ENCODE measurements at places on chromosomes 12 and 14.

GRCh38 chr12:130126023-130126432 lies 36.2 kb upstream of the FZD10 start:
- no peak for DNase-seq

DNA sequence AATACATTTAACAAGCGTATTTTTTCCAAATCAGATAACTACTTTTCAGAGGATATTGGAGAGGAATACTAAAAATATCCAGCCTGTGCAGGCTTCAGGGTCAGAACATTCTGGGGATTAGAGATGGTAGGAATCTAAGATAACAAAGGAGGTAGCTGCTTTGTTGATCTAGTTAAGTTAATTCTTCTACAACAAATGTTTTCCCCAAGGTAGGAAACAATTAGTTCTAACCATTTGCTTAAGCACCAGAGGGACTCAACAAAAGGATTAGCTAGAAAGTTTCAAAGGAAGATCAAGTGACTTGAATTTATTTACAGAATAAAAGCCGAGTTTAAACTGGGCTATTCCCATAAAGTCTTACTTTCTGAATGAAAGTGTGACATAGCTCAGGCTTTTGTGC lies 524.2 kb downstream of the TMTC2 start:
- DNase-seq = no peak

DNA sequence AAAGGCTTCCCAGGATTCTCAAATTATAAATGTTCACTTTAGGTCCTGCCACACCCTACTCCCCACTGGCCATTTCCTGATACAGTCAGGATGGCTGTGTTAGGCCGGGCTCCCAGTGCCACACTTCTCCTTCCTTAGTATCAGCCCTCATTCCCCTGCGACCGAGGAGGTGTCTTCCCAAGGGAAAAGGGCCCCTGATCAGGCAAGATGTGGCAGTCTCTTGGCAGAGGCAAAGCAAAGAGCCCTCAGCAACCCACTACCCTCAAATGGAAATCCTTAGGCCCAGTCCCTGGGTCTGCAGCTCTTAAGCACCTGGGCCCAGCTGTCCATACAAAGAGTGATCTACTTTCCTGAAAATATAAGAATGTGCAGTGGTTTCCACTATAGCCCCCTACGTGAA lies 96.5 kb upstream of the VASH1 start:
- DNase-seq = no peak

GRCh38 chr12:54439521-54440255 lies 20.6 kb upstream of the ITGA5 start:
- peak; percentile 34 for DNase-seq

DNA sequence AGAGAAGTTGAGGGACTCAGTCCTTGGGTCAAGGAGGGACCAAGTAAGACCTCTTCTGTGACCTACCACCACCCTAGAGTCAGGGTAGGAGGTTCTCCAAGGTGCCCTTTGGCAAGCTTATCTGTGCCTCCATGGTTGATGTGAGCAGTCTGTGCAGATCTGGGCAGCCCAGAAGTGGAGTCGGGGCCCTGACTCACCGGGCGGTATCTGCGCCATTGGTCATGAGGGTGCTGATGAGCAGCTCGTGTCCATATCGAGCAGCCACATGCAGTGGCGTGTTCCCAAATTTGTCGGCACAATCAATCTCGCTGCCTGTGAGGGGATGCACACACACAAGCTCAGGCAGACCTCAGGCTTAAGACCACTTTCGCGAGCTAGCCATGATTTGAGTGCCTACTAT lies 5.1 kb downstream of the ANKRD52 start:
- DNase-seq = no peak

DNA sequence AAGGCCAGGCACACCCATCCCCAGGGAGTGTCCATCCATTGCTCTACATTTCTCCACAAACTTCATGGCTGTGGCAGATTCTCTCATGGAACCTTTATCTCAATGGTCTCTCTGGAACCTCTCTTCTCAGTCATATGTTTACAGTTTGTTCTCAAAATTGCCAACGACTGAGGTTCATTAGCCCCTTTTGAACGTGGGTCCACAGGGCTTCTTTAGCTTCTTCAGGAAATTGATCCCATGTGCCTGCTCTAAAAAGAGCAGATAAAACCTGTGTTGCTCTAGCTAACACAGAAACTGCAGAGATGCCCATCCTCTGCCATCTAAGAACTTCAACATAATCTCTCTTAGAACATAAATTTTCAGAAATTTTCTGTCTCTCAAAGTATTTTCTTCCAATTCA lies at the start of gene OR6C4:
OR6C4 (plus strand) TSS at position 301 of the 400 bp plus-strand sequence. CDS start 1,625 bp downstream, outside the sequence.
- no peak for DNase-seq

GRCh38 chr14:59677771-59678231 lies 101.2 kb upstream of the CCDC175 start:
- DNase-seq = no peak

- DNase-seq = no peak
Measured at GRCh38 chr12:16076970-16077522, 165.9 kb downstream of the DERA start.

DNA sequence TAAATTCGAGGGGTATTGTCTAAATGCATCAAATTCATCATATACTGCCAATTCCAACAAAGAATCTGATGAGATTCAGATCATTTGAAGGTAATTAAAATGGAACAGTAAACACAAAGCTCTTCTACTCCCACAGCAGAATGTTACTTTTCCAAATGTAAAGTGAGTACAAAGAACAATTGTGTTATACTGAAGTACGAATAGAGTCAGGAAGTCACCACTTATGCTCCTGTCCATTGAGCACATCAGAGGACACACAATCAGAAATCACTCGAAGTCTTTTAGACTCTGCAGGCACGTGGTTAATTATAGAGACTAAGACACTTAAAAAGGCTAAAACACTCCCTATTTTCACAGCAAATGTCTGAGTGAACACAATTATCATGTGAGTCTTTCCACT lies 388.5 kb upstream of the MIS18BP1 start:
- no peak for DNase-seq

DNA sequence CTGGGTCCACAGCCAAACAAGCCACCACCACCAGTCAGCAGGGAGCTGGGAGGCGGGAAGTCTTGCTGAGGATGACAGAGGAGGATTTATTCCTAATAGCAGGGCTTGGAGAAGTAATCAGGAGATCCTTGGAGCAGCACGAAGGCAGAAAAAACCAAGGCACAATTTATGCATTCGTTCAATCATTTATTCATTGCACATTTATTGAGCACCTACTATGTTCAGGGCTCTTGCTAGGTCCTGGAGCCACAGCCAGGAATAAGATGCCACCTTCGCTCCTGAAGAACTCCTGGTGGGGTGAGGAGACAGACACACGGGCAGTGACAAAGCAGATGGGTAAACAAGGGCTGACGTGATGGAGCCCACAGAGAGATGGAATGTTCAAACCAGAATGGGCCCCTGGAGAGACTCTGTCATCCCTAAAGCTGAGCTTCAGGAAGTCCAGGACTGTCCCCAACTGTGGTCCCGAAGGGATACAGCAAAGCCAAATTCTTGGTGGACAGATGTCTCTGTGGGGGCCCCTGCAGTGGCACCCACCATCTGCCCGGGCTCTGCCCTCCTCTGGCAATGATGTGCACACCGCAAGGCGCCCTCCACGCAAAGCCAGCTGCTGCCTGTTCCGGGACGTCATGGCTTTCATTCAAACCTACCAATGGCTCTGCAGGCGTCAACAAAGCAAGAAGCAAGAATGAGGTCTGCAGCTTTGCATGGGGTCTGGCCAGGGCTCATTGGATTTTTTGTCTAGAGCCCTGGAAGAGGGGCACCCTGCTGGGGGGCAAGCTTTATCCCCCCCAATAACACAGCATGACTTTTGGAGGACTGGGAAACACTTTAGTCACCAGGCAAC lies 3.0 kb upstream of the TESC start:
- no peak for DNase-seq

DNA sequence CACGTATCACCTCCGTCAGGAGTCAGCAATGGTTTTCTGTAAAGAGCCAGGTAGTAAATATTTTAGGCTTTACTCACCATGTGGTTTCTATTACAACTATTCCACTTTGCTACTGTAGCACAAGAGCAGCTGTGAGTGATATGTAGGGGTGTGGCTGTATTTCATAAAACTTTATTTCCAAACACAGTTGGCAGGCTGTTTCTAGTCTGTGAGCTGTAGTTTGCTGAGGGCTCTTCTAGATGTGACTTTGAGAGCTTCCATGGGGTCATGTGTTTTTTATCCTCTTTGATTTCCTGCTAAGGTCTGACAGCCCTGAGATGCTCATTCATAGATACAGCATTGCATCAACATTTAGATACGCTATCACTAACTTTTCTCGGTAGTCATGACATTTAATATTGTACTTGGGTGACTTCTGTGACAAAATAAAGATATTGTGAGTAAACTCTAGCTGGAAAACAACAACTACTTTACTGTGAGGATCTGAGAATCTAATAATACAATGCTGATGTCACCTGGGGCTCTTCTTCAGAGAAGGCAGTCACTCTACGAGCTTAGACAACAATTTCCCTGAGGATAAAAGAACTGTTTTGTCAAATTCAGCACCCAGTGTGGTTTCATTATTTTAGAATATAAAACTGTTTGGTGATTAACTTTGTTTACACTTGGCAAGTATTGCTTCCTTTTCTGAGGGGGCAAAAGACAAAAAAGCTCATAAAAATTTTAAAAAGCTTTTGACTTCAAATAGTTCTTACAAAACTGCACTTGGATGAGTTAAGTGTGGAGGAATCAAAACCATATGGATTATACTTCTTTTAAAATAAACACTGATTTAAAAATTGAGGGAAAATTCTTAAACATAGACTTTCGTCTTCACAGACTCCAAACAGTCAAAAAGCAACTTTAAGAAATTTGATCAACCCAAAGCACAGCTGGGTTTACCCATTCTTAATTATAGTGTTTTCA lies 231.2 kb upstream of the DCN start:
- DNase-seq = no peak

DNA sequence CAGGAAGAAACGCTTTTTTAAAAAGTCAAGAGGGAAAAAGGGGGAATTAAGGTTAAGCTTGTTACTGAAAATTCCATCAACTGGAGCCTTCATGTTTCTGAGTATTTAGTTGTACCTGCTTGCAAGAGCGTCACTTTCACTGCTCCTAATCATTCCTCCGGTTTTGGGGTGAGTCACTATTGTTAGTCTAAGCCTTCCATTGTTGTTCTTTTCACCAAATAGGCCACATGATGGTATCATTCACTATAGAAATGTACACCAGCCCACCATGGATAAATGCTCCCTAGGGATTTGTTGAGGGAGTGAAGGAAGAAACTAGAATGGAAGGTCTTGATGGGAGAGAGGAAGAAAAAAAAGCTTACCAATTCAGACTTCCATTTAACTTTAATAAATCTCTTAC lies 3.0 kb downstream of the IL22 start:
- no peak for DNase-seq

DNA sequence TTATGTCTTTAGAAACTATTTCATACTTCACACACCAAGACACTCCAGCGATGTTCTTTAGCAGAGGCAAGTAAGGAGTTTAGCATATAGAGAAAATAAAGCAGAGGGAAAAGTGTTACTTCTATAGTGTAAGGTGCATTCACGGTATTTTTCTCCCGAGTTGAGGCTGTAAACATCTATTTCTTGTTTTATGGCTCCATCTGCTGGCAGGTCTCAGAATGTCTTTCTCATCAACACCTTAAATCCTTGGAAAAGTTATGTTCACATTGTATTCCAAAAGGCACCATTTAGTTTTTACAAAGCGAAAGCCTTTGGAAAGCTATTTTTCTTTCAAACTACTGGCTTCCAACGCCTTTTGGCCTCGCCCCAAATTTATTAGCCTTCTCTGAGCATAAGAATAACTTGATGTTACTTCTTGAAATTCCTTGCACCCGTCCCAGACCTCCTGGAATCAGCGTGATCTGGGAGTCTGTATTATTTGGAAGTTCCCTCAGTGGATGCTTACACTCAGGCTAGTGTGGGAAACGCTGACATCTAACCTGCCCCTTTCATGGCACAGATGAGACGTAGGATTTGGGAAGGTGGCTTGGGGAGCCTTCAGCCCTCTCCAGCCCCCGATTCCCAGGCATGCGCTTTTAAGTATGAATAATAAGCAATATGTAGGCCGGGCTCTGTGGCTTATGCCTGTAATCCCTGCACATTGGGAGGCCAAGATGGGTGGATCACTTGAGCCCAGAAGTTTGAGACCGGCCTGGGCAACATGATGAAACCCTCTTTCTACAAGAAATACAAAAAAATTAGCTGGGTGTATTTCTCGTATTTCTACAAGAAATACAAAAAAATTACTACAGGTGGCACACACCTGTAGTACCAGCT lies 1.9 kb upstream of the PIWIL1 start:
- DNase-seq = peak; percentile 30

GRCh38 chr12:98492580-98493140 lies 22.7 kb upstream of the TMPO start:
- no peak for DNase-seq

GRCh38 chr12:67512061-67512460 lies 136.5 kb upstream of the DYRK2 start:
- no peak for DNase-seq

DNA sequence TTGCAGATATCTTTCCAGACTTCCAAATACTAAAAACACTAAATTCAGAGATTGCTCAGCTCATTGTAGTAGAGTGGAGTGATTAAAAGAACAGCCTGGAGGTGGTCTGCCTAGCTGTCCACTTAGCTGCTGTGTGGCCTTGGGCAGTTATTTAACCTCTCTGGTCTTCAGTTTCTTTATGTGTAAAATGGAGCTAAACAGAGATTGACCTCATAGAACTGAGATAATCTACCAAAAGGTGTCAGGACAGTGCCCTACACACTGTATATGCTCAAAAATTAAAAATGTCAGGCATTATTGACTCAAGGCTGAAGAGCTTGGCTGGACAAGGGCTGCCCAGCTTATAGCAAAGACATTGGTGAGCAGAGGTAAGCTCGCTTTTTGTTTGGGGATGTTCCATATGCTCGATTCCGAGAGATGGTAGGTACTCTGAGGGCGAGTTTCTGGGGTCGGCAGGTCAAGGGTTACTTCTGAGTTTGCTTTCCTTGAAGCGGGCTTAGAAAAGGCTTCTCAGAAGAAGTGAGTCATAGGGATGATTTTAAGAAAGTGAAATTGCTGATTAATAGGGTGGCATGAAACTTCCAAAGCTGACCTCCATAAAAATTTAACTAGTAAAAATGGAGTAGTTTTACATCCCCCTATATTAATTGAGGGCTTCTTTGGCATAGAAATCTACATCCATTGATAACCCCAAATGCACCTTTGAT lies 107.5 kb downstream of the GPATCH2L start:
- DNase-seq = no peak

GRCh38 chr14:88044776-88045446 lies 40.0 kb downstream of the GPR65 start:
- no peak for DNase-seq

DNA sequence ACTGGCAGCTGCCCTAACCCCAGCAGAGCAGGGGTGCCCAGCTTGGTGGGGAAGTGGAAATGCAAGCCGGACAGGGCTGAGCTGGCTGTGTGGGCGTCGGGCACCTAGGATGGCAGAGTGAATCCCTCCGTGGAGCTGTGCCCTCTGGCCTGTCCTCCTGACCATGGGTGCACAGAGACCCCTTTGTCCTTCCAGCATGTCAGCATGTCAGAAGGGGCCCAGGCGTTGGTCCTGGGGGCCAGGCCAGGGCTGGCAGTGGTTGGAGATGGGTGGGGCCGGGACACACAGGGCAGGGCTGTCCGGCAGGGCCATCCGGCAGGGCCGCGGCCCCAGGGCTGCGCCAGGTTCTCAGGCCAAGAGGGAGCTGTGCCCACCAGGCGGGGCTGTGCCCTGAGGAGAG lies 8.8 kb upstream of the TEX22 start:
- no peak for DNase-seq

All from NCI-H1436 (cell line).